Cardiac muscle cell (in vitro differentiated cells and primary cell): ENCODE measurements at places on chromosomes 5 and 9. TPM values are rescaled to one million over a fixed set of nuclear protein-coding genes. Genes with fewer than 3 reads are reported as not detected.

GRCh38 chr9:110049699-110050450, 158.1 kb downstream of the C9orf152 start:
- peak overlapping the region; percentile 36 for H3K4me3 ChIP-seq
- peaks cover 23% of the 10 kb centered on the region for H3K4me1 ChIP-seq
- H3K27me3 ChIP-seq, result peaks cover 16% of the 10 kb centered on the region
- no peaks in the 10 kb centered on the region for H3K36me3 ChIP-seq
- peak; percentile 44 for DNase-seq
- H3K27ac ChIP-seq, result no peak overlapping the region

GRCh38 chr9:115006660-115007059, 76.3 kb upstream of the TNFSF8 start:
- peaks cover 74% of the 10 kb centered on the region for H3K27me3 ChIP-seq
- H3K36me3 ChIP-seq, result no peaks in the 10 kb centered on the region
- DNase-seq, result no peak
- H3K4me1 ChIP-seq, result no peaks in the 10 kb centered on the region

- DNase-seq, result no peak
- no peaks in the 10 kb centered on the region for H3K4me1 ChIP-seq
Observed at GRCh38 chr5:44022622-44023021, 366.6 kb downstream of the FGF10 start.

DNA sequence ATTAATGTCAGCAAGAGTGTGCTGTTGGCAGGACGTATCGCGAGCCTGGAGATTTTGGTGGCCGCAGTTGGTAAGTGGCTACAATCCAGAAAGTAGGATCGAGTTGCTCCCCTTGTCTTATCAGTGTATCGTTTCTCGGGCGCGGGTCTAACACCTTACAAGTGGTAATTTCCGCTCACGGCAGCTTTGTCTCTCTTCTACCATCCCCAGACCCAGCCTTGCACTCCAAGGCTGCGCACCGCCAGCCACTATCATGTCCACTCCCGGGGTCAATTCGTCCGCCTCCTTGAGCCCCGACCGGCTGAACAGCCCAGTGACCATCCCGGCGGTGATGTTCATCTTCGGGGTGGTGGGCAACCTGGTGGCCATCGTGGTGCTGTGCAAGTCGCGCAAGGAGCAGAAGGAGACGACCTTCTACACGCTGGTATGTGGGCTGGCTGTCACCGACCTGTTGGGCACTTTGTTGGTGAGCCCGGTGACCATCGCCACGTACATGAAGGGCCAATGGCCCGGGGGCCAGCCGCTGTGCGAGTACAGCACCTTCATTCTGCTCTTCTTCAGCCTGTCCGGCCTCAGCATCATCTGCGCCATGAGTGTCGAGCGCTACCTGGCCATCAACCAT, 1.1 kb downstream of the PTGER4 start:
- H3K27me3 ChIP-seq, result peaks cover 72% of the 10 kb centered on the region
- DNase-seq, result no peak
- peak overlapping the region; percentile 61 for H3K4me3 ChIP-seq
- peaks cover 13% of the 10 kb centered on the region for H3K4me1 ChIP-seq
- no peak overlapping the region for H3K27ac ChIP-seq

- no peak overlapping the region for H3K4me3 ChIP-seq
- no peaks in the 10 kb centered on the region for H3K27me3 ChIP-seq
- H3K4me1 ChIP-seq, result no peaks in the 10 kb centered on the region
- no peak overlapping the region for H3K27ac ChIP-seq
- no peaks in the 10 kb centered on the region for H3K36me3 ChIP-seq
Observed at GRCh38 chr5:39138892-39139291, 64.7 kb upstream of the RICTOR start.

SLC25A2 gene
- total RNA-seq, result 0.42 TPM in 1 of 2 replicates, not detected in the other
